ENCODE measurements at places on chromosomes 11 and 22.
A peak's percentile ranks its signal among the peaks of the same experiment; 100 is the strongest.

DNA sequence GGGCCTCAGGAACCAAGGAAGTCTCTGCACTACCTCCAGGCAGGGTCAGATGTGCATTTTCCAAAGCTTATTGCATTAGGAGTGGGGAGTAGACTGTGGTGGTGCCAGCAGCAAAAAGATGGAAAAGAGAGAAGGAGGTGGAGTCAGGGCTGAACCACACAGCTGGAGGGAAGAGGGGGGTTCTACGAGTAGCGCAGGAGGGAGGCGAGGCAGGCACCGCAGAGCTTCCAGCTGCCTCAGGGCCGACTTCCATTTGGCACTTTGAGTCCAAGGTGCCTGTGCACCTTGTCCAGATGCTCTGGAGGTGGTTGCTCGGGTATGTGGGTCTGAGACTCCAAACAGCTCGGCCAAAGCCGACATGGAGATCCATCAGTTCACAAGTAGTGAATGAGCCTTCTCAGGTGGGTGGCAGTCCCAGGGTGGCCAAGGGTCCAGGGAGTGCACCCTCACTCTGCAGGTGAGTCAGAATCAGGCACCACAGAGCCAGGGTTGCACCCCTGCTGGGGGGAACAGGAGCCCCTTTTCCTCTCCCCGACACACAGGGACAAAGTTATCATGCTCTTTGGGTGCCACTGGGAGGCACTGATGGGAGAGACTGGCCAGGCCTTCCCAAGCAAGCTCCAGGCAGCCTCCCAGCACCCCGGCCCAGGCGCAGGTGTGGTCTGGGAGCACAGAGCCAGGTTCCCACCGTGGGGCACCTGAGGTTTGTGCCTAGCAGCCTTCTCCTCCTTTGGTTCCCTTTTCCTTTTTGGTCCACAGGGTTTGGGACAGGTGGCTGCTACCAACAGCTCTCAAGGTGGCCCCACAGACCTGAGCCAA, 30.2 kb downstream of the GGT5 start:
- DNase-seq: no peak

GRCh38 chr11:134369656-134370525, 38.1 kb downstream of the GLB1L2 start:
- DNase-seq: no peak

DNA sequence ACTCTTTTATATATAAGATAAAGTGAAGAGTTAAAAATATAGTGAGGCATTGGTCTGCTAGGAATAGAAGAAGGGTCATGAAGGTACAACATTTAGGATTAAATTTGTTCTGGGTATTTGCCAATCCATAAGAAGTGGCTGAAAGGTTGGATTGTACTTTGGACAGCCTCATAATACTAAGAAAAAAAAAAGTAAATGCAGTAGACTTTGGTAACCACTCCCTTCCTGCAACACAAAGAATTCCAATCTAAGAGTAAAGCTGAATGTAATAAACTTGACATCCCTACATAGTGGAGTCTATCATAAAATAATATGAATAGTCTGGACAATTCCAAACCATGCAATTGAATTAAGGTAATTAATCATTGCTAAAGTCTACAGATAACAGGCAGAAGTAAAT, 2294.4 kb downstream of the LRRC4C start:
- DNase-seq: no peak

DNA sequence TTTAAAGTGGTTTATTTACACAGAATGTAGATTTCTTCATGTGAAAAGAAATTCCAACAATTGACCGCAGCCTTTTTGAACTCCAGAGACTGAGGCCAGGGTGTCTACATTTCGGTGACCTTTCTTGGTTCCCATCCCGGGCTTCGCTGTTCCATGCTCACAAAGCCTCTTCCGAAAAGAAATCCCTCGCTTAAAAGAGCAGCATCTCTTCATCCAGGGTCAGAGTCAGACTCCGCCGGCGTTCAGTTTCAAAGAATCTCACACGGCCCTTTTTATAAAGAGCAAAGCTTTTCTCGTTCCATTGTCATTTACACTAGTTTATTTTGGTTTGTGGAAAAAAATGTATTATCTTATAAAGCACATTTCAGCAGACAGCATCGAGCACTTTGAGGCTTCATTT, 530.6 kb upstream of the B3GAT1 start:
- no peak for DNase-seq

- no peak for DNase-seq
Measured at GRCh38 chr11:12276831-12277475, 100.4 kb upstream of the PARVA start.

- DNase-seq: no peak
Measured at GRCh38 chr11:13358596-13359270, 81.1 kb downstream of the BMAL1 start.

DNA sequence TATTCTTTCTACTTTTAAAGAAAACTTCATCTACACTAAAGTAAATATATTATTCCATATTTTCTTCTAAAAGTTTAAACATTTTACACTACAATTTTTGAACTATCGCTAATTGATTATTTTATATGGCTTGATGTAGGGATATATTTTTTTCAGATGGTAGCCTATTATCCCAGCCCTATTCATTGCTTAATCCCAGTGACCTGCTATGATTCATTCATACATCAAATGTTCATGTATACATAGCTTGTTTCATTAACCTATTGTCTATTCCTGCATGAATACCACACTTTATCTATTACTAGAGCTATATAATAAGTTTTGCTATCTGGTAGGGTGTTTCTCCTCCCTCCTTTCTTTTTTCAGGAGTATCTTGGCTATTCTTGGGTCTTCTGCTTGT, 5.0 kb upstream of the ROBO4 start:
- no peak for DNase-seq

GRCh38 chr11:104772806-104773241, 125.4 kb downstream of the CASP12 start:
- DNase-seq: peak; percentile 49

DNA sequence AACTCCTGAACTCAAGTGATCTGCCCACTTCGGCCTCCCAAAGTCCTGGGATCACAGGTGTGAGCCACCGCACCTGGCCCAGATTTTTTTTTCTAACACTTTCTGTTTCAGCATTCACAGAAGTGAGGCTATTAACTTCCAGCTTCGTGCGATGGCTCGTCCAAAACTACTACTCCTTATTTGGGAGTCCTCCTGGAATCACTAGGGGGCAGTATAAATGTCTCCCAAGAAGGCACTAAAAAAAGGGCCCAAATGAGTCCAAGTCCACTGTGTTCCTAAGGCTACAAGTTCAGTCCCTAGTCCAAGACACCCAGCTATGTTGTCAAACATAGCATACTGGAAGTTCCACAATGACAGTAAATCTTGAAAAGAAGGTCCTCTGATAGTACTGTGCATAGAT, 63.2 kb upstream of the BIRC3 start:
- no peak for DNase-seq

DNA sequence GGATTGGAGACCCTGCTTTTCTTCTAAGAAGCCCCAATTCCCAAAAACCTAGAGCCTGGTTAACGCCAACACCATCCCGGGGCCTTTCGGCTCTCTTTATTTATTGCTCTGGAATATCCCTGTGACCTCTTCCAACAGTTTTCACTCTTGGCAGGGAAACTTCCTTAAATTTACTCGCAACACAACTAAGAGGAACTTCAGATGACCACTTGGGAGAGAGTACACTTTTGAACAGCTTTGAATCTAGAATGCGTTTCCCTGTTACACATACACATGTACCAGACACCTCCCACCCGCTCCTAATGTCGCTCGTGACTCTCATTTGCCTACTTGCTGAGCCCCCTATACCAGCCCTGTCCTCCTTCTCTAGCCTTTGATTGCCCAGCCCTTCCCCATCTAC, 19.4 kb downstream of the TUBA8 start:
- DNase-seq: no peak

DNA sequence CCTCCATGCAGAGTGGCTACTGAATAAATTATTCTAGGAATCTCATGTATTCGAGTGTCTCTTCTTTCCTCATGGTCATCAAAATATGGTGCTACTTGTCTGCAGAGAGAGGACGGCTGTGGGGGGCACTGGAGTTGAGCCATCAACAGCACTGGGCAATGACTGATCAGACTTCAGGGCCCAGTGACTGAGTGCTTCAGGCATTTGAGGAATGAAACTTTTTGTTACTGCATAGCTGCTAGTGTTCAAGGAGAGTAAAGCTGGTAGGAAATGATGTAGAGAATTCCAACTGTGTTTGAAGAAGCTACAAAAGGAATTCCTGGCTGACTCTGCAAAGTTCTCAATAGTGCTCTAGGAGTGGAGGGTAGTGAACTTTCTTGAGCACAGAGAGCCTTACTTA, 277.7 kb downstream of the CADM1 start:
- DNase-seq: no peak

DNA sequence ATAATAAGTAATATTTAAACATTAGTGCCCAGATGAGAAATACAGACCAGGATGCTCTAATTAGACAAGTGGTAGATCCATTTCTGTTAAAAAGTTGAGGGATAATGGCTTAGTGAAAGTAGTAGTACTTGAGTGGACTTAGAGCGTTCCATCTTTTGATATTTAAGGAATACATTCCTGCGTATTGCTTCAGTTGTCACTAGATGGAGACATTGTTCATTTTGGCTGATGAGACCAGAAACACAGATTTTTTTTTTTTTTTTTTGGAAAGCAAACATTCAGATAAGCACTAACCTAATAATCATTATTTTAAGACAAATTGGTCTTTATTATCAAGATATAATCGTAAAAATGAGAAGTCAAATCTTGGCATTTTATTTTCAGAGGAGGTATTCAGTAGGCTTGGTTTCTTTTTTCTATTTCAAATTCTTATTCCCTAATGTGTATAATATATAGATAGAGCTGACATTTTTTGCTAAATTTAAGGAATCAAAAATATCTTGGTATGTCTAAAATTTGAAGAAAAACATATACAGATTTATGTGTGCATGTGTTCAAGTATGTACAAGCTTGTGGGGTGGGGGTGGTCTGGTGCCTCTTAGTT, 92.9 kb downstream of the DYNC2H1 start:
- no peak for DNase-seq

- no peak for DNase-seq
Measured at GRCh38 chr22:48899523-48900326, 927.9 kb downstream of the BRD1 start.

DNA sequence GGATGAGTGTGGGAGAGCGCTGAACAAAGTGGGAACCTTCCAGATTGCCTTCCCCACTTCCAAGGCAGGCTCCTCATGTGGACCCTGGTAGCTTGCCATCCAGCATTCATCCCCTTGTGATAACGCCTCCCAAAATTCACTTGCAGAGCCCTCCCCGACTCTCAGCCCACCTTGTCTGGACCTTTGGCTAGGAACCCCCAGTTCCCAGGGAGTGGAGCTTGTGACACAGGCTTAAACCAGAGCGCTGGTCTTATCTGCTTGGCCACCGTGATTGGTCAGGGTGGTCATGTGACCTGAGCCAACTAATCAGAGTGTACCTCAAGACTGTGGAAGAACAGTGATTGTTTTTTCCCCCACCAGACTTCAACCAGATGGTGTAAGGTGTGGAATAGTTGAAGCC, 9.6 kb upstream of the SLC35C1 start:
- DNase-seq: no peak
